ENCODE measurements at places on chromosomes 7 and 10.

DNA sequence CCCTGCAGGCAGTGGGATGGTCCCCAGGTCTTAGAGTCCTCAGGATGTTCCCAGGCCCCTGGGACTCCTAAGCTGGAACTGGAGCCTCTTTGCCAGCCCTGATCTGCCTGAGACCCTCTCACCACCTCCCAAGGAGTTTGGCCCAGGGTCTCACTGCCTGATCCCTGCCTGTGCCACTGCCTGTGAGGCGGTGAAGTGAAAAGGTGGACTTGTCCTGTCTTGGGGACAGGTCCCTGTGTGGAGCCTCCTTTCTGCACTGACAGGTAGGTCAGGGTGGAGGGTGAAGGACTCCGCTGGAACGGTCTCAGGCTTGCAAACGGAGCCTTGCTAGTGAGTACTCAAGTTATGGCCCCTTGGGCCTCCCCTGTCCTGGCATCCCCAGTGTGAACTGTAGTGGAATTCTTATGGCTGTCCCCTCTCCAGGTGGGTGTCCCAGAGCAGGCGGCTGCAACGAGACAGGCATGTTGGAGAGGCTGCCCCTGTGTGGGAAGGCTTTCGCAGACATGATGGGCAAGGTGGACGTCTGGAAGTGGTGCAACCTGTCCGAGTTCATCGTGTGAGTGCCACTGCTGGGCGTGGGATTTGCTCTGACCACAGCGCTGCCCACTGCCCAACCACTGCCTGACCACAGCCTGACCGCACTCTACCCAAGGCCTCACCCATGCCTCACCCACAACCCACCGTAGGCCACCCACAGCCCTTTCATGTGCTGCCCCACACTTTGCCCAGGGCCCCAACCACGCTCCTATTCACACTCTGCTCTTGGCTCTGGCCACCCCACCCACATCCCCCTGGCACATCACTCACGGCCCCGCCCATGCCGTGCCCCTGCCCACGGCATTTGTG, 19.5 kb downstream of the RAMP3 start:
- DNase-seq, result no peak

DNA sequence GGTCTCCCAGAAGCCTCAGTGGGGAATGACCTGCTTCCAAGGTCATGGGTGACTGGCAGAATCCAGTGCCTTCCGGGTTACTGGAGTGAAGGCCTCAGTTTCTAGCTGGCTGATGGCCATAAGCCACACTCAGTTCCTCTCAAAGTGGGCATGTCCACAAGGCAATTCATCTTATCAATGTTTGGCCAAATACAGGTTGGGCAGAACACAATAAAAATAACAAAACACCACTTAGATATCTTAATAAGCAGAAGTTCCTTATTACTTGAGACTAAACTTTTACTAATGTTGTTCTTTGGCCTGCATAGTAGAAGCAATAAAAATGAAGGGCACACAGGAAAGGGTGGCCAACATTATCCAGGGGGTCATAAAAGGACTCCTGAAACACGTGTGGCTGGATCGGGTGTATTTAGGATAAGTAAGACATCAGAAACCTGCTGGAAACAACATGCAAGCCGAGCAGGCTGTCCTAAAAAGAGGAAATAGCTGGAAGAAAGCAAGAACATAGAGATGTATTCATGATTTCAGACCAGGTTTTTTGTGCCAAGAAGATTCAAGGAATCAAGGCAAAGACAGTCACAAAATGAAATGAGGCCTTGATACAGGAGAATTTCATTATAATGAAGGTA, 19.6 kb upstream of the AKR1C2 start:
- no peak for DNase-seq

DNA sequence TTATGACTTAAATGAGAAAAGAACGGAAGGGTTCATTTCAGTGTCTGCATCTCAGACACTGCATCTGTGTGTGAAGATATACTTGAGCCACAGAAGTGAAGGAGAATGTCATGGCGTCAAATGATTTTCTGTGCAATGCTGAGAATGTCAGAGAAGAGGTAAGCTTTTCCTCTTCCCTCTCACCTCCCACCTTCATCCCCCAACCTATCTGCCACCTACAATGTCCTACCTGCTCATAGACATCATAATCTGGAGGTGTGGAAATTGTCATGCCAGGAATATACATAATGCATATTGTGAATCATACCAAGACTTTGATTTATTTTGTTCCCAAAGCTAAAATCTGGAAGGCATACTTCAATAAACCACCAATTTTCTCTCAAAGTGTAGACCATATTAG, 53.7 kb downstream of the CTTNBP2 start:
- DNase-seq, result no peak

DNA sequence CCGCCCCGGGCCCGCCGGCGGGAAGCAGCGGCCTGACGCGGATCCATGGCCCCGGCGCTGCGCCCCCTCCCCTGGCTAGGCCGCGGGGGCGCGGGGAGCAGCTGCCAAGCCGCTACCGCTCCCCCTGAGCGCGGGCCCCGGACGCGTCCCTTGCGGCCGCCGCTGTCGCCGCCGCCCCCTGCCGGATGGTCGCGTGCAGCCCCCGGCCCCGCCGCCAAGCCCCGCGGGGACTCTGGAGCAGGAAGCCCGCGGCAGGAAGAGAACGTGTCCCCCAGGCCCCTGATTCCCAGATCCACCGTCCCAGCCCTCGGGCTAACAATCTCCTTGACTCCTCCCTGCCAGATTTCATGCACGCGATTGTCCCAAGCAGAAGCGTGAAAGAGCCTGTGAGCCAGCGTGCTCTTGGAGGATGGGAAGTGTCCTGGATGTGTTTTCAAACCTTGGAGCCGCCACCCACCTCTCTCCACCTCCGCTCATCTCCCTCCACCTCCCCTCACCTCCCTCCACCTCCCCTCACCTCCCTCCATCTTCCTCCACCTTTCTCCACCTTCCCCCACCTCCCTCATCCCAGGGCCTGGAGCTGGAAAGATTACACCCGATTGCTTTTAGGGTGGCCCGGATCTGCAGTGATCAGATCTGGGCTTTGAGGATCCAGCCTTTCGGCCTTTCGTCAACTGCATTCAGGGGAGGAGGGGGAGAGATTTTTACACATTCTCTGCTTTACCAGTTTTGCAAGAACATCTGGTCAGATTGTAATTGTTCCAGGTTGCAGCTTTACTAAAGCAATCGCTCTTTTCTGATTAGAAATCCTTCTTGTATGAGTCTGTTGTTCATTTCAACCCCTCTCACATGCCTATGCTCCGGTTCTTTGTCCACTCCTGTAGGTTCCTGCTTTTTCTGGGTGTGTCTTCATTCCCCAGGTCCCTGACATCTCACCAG, 570 bp upstream of the PRTFDC1 start:
- DNase-seq, result peak; percentile 17

DNA sequence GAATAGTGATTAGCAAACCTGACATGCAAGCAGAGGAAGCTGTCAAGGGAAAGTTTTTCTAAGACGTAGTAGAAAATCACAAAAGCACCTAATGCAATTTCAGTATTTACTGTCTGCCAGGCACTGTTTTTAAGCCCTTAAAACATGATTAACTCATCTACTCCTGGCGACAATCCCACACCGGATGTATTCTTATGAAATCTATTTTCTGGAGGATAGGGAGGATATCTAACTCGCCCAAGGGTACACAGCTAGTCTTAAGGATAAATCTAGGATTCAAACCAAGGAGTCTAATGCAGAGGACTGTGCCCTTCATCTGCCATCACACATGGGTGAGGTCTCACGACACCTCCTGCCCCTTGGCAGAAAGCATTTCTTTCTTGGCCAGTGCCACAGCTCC, 47.8 kb upstream of the FIGNL1 start:
- DNase-seq, result no peak

- DNase-seq, result no peak
These were observed 80.2 kb downstream of the FAM241B start for GRCh38 chr10:69710008-69710888.

- DNase-seq, result peak; percentile 1
These were observed 163.1 kb downstream of the PRKCQ start for GRCh38 chr10:6416892-6417512.

- DNase-seq, result no peak
These were observed 250.6 kb downstream of the C7orf25 start for GRCh38 chr7:42661312-42661711.

GRCh38 chr7:21370283-21370982, 57.5 kb upstream of the SP4 start:
- no peak for DNase-seq

GRCh38 chr7:52648872-52649271, 386.6 kb upstream of the POM121L12 start:
- no peak for DNase-seq

GRCh38 chr7:131443496-131443895, 112.9 kb downstream of the PODXL start:
- no peak for DNase-seq

- no peak for DNase-seq
These were observed 182.8 kb upstream of the CHRM2 start for GRCh38 chr7:136685501-136686173.

GRCh38 chr10:17479015-17479615, 24.7 kb upstream of the ST8SIA6 start:
- DNase-seq, result no peak

DNA sequence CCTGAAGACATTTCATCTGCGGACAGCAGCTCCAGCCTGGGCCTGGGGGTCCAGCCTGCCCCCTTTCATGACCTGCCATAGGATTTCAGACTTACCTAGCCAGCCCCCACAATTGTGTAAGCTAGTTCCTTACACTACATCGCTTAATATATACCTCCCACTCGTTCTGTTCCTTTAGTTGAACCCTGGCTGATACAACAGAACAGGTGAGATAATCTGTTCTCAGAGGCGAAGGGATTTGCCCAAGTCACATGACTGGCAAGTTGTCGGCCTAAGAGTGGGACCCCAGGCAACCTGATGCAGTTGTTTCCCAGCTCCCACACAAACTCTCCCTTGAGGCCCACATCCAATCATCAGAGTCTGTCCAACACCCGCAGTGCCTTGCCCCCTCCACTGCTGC, 168.2 kb downstream of the SH3PXD2A start:
- no peak for DNase-seq

- DNase-seq, result no peak
These were observed 103.5 kb upstream of the PDLIM1 start for GRCh38 chr10:95394161-95394880.

GRCh38 chr7:1230411-1231213, 2.1 kb upstream of the UNCX start:
- DNase-seq, result no peak

DNA sequence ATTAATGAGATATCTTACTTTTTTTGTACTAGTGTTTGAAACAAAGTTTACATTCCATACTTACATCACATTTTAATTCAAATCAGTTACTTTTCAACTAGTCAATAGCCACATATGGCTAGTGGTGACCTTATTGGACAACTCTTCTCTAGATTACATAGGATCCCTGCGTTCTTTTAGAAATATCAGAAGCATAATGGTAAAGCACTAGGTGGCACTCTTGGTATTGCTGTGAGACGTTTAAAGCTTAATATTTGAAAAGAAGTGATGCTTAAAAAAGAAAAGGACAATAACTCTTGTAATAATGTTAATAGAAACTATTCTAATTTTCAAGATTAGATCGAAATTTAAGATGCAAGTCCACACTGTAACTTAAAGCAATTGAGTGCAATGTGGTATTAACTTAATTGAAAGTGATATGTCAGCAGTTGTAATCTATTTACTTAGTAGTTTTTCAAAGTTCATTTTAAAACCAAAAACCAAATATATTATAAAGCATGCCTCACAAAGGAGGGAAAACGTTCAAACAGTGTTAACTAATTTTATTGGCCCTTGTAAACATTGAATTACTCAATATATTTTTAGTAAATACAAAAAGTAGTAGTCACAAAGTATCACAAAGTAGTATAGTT, 339.1 kb downstream of the ATRNL1 start:
- DNase-seq, result peak; percentile 12

DNA sequence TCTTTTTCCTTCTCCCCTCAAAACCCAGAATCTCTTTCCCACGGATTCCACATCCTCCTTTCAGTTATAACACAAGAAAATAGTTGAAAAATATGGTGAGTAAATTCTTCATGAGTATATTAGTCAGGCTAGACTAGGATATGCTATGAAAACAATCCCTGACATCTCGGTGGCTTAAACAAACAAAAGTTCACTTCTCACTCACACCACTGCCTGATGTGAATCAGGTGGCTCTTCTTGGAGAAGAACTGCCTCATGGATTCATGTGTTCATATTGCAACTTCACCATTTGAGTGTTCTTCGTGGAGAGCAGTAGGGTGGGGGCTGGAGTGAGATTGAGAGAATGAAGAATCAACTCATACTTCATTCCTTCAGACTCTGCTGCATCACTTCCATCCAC, 204.1 kb downstream of the PHF14 start:
- no peak for DNase-seq

DNA sequence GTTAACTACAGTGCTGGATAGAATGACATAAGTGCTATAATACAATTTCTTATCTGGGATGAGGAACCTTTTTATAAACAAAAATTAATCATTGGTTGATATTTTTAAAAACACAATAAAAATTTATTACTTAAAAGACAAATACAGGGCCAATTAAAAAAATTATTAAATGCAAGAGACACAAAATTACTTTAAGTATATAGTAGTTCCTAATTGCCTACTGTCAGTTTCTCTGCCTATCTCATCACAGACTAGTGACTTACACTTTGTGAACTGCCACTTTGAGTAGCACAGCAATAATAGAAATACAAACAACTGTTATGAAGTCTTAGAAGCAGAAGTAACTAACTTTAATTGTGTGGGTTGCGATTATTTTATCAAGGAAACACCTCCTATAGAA, 8.4 kb downstream of the TES start:
- DNase-seq, result no peak

GRCh38 chr7:23298885-23299769, at the start of gene MALSU1:
MALSU1 (plus strand) TSS chr7:23299339; CDS start chr7:23299353, 14 bp downstream.
- peak; percentile 91 for DNase-seq

GRCh38 chr10:130470286-130470685, 334.1 kb downstream of the GLRX3 start:
- DNase-seq, result no peak

- no peak for DNase-seq
These were observed 391.7 kb upstream of the KLF6 start for GRCh38 chr10:4176500-4177281.

GRCh38 chr10:47165168-47165710, 134.8 kb upstream of the GDF10 start:
- DNase-seq, result no peak

DNA sequence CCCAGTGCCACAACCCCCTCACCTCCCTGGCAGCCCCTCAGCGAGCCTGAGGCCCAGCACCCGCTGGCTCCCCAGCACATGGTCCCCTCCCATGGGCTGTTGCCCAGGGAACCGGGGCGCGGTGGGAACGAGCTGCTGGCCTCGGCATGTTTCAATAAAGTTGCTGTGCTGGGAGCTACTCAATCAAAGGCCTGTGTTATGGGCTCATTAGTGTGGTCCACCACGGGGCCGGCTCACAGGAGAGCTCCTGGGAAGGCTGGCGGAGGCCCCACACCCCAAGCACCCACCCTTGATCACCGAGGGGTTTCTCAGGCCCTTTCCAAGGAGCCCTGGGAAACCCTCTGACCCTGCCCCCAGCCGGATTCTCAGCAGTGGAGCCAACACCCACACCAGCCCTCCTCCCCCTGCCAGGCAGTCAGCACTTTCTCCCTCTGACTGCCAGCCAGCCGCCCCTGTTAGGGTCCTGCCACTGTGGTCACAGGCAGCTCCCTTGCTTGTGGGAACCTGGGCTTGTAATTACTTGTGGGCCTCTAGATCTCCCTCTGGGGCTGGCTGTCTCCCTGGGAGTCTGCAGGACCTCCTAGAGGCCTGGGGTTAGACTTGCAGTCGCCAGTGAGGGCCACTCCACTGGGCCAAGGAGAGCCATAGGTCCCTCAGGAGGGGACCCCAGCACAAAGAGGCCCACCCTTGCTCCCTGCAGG, 24.8 kb upstream of the TRIM8 start:
- DNase-seq, result no peak

Data from NCI-H526 treated with DMSO at 0.1 percent for 48 hours (cell line).